GM12864 (cell line): ENCODE measurements at places on chromosomes 2 and 18.

- no peak for DNase-seq
Observed at GRCh38 chr2:186558512-186559276, 31.2 kb upstream of the ITGAV start.

- no peak for DNase-seq
Observed at GRCh38 chr2:141704541-141704940, 426.3 kb downstream of the LRP1B start.

DNA sequence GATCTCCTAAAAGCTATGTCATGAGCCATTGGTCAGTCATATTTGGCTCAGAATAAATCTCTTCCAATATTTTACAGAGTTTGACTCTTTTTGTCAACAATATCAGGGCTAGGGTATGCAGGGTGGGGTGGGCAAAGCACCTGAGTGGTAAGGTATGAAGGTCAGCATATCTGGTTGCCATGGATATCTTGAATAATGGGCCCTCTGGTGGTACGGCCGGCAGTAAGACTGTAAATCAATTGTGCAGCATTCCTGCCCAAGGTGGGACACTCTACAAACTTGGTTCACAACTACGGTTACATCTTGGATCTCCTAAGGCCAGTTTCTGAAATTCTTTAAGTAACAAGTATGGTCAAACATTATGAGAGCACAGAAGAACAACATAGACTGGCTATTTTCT, 119.6 kb downstream of the SPOPL start:
- no peak for DNase-seq

DNA sequence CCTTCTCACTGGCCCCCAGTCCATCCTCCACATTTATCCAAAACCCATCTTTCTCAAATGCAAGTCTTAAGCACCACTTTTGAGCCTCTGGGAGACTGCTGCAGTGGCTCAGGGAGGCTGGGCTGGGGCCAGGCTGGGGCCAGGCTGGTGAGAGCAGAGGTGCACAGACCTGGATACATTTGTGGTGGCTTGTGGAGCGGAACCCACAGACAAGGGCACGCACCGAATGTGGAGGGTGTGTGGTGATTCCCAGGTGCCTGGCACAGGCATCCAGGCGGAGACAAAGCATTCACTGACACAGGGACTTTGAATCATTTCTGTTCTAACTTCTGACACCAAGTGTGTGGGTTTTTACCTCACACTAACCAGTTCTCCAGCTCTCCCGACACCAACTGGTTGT, 42.2 kb upstream of the MGAT4A start:
- no peak for DNase-seq

GRCh38 chr2:168992026-168992425, 39.1 kb downstream of the ABCB11 start:
- DNase-seq, result no peak

DNA sequence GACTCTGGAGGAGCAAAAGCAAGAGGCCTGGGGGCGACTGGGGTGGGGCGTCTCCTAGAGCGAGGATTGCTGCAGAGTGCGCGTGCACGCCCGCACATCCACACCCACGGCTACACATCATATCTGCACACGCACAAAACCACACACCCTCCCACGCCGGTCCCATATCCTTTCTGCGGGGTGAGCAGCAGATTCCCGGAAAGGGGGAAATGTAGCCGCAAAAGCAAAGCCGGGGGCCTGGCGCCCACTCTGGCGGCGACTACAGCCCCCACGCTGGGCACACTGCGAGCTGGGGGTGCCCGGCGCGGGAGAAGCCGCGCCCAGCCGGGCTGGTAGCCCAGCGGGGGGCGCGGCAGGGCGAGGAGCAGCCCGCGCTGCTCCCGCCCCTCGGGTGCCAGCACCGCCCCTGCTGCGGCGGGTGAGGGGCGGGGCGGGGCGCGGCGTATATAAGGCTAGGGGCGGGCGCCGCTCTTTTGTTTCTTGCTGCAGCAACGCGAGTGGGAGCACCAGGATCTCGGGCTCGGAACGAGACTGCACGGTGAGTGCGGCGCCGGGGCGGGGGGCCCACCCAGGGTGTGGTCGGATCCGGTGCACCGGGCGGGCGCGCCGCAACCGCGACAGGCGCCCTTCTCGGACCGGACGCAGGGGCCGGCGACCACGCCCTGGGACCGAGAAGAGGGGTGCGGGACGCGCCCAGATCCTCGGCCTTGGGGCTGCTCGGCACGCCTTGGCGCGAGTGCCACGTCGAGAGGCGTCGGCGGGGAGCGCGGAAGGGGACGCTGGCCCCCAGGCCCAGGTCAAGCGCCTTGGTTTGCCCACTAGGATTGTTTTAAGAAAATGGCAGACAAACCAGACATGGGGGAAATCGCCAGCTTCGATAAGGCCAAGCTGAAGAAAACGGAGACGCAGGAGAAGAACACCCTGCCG, at the start of gene TMSB10:
TSS of gene TMSB10 (plus strand) at position 476 of the 927 bp plus-strand sequence.
- no peak for DNase-seq

GRCh38 chr2:39725401-39725800, 53.7 kb downstream of the THUMPD2 start:
- DNase-seq, result no peak

DNA sequence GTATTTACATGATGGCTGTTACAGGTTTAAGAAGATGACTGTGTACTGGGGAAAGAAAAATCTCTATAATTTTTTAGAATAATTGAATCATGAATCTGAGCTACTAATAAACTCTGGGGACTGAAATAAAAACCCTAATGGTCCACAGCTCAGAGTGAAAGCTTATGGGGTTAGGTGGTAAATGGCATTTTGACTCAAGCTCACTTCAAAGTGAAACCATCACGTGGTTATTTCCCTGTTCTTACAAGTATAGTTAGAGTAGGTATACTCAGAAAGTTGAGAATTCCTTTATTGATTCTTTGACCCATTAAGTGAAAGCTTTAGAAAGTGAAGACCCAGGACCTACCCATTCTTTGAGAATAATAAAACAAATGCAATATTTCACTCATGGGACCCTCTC, 626.2 kb upstream of the SETBP1 start:
- no peak for DNase-seq

- DNase-seq, result no peak
Observed at GRCh38 chr2:185006481-185006880, 408.2 kb downstream of the ZNF804A start.

DNA sequence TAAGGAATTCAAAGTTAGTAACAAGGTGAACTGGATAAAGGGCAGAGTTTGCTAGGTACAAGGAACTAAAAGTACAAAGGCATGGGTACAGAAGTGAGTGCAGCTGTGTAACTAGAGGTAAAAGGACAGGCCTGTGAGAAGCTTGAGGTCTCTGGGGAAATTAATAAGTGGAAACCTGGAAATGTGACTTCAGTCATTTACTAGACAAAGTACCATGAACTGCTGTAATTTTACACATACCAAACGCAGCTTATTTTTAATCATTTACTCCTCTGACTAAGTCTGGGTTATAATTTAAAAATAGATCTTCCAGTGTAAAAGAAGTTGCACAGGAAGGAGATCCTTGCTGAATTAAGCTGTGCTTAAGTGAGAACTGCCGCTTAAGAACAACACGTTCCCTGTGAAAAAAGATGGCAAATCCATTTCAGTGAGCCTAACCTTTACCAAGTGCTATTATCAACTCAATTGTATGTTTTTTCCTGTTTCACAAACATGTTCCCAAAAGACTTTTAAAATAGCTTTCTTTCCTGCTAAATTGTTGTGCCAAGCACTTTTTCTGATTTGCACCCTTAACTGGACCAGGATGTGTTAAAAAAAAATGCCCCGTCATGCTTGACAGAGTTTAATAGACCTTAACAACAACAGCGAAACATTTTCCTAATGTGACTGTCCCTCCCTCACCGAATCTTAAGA, 44.3 kb downstream of the CALCRL start:
- DNase-seq, result no peak

DNA sequence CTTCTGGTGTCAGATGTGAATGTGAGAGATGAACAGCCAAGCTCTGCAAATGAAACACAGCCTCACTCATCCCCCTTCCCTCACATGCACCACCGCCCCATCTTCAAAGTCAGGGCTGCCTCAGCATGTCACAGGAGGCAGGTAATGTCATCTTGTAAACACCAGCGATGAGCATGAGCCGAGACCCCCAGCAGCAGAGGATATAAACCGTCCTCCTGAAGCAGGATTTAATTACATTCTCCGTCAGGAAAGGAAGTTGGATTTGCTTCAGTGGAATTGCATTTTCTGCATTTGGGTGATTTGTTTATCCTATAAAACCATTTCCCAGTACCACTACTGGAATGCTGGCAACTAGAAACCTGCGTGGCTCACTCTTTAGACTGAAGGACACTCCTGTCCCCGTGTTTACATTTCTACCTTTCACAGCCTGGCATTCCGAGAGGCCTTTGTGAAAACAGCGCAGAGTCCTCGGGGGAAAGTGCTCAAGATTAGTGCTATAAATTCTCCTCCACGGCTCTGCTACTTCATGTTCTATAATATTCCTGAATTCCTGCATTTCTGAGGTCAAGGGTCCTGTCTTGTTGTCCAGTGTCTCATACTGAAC, 619.2 kb downstream of the IRS1 start:
- no peak for DNase-seq

- no peak for DNase-seq
Observed at GRCh38 chr18:67568166-67568565, 51.6 kb upstream of the DSEL start.

DNA sequence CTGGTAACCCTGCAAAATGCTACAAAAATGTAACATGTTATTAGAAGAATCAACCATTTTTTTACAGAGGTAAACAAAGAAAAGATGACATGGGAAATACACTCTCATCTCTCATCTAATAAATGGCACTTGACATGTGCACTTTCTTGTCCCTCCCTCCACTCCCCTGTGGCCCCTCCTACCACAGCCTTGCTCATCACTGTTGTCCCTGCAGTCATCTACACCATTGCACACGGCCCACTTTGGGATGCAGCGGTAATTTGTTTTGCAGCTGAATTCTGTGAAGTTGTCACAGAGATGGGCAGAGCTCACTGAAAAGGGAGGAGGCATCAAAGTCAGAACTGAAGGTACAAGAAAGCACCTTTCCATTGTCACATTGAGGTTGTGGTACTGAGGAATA, 103.6 kb downstream of the DHRS9 start:
- no peak for DNase-seq

GRCh38 chr18:62089174-62089573, 97.7 kb downstream of the PIGN start:
- DNase-seq, result no peak

- DNase-seq, result peak; percentile 37
Observed at GRCh38 chr2:69559442-69560146, 83.9 kb downstream of the AAK1 start.

GRCh38 chr2:99487906-99488305, 1.9 kb downstream of the REV1 start:
- no peak for DNase-seq

- no peak for DNase-seq
Observed at GRCh38 chr2:101960819-101961337, 30.9 kb upstream of the IL1R2 start.

DNA sequence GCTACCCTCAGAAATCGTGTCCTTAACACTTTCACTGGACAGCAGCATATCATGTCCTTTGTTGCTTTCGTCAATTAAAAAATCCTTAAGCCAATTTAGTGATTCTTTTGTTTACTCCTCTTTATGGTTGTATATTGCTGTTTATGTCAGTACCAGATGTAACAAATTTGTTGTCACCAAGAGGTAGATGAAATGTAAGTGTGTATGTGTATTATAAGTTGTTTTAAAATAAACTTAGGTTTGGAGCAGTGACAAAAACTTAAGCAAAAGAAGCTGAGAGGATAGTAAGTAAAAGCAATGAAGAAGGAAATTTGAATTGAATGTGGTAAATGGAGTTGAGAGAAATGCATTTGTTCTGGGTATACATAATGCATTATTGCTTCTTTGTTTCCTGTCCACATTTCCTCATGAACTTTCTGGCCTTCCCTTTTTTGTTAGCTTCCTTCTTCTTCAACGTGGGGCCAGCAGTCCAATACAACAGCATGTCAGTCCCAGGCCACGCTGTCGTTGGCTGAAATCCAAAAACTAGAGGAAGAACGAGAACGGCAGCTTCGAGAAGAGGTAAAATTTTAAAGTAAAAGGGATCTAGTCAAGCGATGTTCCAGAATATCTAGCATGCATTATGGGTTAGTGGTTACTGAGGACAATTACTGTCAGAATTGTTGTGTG, 30.5 kb upstream of the SNORC start:
- DNase-seq, result no peak

- no peak for DNase-seq
Observed at GRCh38 chr18:11322006-11322405, 172.6 kb upstream of the PIEZO2 start.

GRCh38 chr2:30641765-30642345, 165.4 kb downstream of the CAPN13 start:
- DNase-seq, result no peak

GRCh38 chr18:53843113-53843760, 381.2 kb downstream of the MBD2 start:
- no peak for DNase-seq

DNA sequence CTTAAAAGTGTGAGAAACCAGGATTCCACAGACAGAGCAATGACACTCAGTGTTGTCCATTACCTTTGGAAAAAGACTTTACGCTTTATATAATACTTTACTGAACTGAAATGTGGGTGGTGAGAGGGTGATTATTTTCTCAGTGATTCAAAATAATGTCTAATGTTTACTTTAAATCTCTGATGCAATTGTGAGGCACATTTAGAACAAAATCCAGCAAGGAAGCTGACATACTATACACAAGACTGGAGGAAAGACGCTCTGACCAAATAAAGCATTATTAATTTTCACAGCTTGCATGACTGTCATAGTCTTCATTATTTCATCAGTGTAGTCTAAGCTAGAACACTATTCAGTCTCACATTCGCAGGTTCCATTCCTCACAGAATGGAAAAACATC, 34.1 kb upstream of the STAT1 start:
- DNase-seq, result no peak

DNA sequence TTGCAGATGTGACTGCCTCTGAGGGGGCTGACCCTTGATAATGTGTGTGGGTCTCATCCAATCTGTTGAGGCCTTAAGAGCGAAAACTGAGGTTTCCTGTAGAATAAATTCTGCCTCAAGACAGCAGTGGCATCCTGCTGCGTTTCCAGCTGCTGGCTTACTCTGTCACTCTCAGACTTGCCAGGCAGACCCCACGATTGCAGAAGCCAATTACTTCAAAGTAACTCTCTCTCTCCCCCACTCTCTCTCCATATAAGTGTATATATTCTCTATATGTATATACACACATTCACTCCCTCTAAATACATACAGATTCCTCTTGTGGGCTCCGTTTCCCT, 152.5 kb upstream of the ALKAL2 start:
- no peak for DNase-seq

GRCh38 chr2:241511091-241511741, 2.8 kb upstream of the STK25 start:
- no peak for DNase-seq

GRCh38 chr2:25929789-25930473, 51.6 kb upstream of the ASXL2 start:
- no peak for DNase-seq

GRCh38 chr2:55038428-55038827, 11.8 kb downstream of the RTN4 start:
- DNase-seq, result no peak

DNA sequence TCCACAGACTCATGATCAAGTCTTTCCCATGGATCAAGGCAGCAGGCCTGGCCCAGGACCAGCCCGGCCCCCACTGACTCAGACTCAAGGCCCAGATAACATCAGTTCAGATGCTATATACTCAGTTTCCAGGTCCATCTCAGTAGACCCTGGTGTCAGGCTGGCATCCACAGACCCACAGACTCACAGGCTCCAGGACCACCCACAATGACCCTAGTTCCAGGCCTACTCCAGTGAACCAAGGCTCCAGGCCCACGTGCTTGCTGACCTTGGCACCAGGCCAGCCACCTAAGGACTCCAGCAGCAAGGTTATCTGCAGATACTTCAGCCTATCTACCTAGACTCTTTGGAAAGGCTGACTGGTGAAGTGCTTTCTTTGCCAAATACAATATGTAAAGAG, 51.0 kb downstream of the KCNH7 start:
- DNase-seq, result no peak

- no peak for DNase-seq
Observed at GRCh38 chr2:217010173-217010572, 150.3 kb upstream of the TNP1 start.
